ENCODE measurements at places on chromosomes 6 and 20.

DNA sequence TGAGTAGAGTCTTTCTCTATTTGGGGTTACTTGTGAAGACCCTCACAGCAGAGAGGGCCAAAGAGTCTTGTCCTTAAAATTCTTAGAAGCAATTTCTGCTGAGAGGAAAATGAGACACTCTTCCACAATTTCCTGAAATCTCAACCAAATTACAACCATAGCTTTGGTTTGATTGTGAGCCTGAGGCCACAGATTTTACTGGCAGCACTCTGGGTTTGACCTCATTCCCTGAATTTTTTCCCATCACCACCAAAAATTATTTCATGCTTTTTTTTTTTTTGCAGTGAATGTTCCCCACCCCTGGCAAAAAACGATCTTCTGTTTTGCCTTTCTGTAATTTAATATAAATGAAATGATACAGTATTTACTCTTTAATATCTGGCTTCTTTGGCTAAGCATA, 125.5 kb downstream of the THEMIS start:
- no peak for DNase-seq

- DNase-seq = no peak
Measured at GRCh38 chr20:34581341-34582184, 23.0 kb downstream of the MAP1LC3A start.

DNA sequence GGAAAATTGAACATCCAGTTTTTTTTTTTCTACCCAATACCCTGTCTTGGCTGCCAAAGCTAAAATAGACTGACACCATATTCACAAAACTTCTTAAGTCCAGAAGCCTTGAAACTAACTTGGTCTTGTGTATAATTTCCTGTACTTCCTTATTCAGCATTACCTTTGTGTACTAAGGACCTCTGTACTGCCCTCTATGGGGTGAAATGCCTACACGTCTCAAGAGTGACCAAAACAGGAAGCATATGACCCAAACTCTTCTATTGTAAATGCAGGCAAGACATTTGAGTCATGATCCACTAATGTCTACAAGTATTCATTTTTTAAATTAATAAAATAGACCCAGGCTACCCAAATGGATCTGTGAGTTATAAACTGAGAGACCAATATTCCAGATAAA, 50.4 kb downstream of the HMGCLL1 start:
- no peak for DNase-seq

- DNase-seq = no peak
Measured at GRCh38 chr6:48101290-48101689, 9.7 kb downstream of the PTCHD4 start.

DNA sequence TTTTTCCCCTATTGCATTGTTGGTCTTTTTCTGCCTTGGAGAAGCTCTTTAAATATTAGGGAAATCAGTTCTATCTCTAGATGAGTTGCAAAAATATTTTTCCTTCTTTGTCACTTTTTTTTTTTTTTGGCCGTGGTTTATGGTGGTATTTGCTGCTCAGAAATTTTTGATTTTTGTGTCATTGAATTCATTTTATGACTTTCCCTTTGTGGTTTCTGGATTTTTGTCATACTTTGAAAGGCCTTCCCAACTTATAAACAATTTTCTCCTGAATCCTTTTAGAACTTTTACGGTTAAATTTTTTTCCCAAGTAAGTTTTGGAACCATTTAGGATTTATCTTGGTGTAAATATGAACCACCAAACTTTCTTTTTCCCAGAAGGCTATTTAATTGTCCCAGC, 145.6 kb downstream of the GJA10 start:
- no peak for DNase-seq

DNA sequence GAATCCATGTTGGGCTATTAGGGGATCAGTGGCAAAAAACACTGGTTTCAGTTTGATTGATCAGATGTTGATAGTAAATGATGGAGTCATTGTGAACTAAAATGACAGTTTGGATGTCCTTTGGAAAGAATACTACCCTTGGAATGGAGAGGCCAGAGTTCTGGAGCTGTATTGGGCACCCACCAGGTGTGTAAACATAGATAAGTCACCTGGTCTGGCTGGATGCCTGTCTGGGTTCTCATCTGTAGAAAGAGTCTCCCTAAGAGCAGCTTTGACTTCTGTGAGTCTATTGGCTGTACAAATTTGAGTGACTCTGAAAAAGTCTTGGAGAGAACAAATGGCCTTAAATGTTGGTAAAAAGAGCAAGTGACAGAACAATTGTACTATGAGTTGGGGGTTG, 115.0 kb downstream of the SCP2D1 start:
- DNase-seq = no peak

GRCh38 chr20:52585333-52585732, 386.8 kb upstream of the TSHZ2 start:
- no peak for DNase-seq

- DNase-seq = no peak
Measured at GRCh38 chr6:1865585-1865984, 255.9 kb downstream of the FOXC1 start.

GRCh38 chr20:59933296-59933848, at the start of gene SYCP2:
Gene SYCP2 (minus strand): TSS chr20:59933637. CDS start chr20:59922413, 11,224 bp downstream.
- peak; percentile 63 for DNase-seq

DNA sequence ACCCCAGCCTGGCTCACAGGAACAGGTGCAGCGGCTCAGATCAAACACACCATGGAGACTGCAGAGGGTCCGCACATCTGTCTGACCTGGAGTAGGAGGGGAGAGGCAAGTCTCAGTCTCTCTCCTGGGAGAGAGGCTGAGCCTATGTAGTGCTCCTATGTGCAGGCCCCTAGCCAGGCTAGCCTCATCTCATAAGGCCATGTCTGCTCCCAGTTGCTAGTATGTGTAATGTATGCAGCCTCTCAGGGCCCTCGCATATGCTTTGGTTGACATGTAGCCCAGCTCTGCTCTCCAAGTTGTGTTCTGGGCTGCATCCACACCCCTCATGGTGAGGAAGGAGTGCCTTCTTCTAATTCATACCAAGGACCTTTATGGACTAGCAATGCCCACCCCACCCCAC, 11.8 kb downstream of the TNXB start:
- no peak for DNase-seq

DNA sequence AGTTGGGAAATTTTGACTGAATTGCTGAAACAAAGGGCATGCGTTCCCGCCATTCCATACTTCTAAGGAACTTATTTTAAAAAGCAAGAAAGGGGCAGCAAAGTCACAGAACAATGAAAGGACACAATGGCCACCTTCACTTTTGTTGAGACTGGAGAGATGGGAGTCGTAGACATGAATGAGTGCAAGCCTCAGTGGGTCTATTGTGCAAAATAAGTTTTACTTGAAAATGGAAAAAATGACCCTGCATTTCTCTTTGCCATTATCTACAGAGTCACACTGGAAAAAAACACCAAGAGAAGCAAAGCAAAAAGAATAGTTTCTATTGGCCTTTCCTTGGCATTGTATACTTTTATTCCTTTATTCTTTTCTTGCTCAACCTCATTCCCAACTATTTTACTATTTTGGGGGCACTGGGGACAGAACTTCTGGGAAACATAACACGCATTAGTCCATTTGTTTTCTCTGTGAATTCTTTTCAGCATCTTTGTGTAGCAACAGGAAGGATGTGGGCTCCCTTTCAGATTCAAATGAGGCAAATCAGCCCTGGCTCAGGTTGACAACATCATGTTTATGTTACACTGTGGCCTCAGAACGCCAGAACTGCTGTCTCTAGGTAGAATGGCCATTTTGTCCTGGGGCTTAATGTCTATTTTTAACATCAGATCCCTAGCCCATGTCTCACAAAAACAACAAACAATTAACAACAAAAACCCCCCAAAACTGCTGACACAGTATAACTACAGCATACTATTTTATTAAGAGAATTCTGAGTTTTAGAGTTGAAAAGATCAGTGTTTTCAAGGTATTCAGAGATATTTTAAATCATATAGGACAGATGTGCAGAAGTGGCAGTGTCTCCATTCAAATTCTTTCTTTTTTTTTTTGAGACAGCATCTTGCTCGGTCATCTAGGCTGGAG, 122.2 kb downstream of the FYN start:
- peak; percentile 80 for DNase-seq

DNA sequence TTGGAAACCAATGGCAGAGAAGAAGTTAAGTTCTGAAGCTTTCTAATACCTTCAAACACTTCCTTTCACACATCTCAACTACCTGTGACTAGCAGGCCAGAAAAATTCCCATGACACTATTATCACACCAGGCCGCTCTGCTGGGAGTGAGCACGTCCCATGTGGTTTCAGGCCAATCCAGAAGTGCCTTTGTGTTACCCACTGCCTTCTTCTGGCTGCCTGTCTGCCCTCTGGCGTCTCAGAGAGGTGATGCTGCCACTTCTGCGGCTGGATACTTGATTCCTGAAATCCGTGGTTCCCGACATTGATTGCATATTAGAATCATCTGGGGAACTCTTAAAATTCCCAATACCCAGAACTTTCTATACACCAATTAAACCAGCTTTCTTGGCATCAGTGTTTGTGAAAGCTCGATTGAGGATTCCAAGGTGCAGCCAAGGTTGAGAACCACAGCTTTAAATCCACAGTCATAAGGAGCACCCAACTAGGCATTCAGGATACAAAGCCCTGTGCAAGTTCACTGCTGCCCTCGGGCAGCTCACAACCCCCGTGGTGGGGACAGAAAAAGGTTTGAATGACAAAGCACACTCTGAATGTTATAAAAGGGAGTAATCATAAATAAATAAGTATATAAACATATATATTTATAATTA, 65.6 kb downstream of the STMND1 start:
- DNase-seq = no peak

GRCh38 chr6:25028328-25028727, 92.6 kb upstream of the RIPOR2 start:
- no peak for DNase-seq

- no peak for DNase-seq
Measured at GRCh38 chr6:36875250-36875633, 639 bp upstream of the PPIL1 start.

GRCh38 chr6:158284876-158285655, 27.2 kb upstream of the TULP4 start:
- DNase-seq = no peak

GRCh38 chr6:143196525-143197225, 136.0 kb downstream of the AIG1 start:
- DNase-seq = no peak

- no peak for DNase-seq
Measured at GRCh38 chr6:132270726-132271402, 130.4 kb downstream of the MOXD1 start.

DNA sequence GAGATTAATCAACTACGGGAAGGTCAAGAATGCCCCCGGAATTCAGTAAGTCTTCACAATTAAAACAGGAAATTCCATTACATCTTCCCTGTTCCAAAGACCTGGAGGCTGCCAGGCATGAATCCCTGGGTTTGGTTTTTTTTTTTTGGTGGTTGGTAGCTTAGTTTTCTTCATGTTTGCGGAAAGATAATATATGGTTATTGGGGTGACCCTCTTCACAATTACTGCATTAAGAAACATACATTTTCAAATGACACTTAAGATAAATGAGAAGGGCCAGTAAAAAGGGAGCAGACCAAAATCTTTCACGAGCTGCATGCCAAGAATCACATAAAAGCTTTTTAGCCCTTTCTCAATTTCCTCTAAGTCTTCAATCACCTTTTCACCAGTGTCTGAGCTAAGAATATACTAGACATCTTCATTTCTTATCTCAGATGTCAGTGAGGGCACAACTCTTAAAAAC, 64.0 kb downstream of the KIF13A start:
- no peak for DNase-seq

GRCh38 chr6:5453546-5453945, 192.2 kb downstream of the FARS2 start:
- no peak for DNase-seq

DNA sequence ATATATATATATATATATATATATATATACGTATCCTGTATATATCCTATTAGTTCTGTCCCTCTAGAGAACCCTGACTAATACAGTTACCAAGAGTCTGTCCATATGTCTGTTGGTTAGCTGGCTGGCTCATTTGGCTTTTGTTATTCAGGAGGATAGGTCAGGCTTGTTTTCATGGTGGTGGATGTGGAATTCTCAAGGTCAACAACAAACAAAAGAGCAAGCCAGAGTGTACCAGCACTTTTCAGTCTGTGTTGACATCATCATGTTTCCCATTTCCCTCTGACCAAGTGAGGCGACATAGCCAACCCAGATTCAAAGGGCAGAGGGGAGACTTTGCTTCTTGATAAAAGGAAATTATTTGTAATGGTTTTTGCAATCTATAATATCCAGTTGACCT, 88.5 kb upstream of the PTCHD4 start:
- no peak for DNase-seq

GRCh38 chr6:142721215-142721920, 223.6 kb downstream of the HIVEP2 start:
- no peak for DNase-seq

DNA sequence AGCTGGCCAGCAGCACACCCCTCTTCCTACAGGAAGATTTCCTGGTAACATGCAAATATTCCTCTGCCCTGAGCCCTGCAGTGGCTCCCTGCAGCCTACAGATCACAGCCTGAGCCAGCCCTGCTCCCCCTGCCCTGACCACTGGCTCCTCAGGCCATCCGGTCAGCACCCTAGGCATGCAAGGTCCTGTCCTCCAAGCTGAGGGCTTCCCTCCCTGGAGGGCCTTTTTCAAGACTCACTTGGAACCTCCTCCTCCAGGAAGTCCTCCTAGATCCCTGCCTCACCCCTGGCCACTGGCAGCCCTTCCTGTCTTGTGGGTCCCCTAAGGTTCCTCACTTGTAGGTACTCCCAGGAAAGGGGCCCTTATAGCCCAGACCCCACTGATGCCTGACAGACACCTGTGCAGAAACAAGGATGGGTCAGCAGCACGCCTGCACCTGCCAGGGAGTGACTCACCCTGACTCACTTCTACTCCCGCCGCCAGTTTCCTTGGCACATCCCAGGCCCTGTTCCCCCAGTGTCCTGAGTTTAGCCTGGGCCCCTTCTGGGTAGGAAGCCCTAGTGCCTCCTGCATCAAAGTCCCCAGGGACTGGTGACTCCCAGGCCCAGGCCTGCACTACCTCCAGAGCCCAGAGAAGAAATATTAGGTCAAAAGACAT, 3.2 kb downstream of the SLC4A11 start:
- no peak for DNase-seq

DNA sequence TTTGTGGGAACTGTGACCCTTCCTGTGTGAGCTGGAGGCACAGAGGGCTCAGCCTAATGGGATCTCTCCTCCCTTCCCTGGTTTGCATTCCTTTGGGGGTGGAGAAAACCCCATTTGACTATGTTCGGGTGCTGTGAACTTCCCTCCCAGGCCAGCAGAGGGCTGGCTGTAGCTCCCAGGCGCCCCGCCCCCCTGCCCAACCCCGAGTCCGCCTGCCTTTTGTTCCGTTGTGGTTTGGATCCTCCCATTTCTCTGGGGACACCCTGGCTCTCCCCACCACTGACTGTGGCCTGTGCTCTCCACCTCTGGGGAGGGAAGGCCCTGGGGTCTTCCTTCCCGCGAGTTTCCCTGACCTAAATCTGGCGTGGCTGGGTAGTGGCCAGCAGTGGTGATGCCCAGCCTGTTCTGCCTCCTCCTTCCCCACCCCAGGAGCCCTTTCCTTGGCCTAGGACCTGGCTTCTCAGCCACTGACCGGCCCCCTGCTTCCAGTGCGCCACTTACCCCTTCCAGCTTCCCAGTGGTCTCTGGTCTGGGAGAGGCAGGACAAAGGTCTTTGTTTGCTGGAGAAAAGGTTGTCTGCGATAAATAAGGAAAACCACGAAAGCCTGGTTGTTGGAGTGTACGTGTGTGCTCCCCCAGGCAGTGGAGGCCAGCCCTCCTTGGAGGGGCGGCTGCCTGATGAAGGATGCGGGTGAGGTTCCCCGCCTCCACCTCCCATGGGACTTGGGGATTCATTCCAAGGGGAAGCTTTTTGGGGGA, 4.9 kb downstream of the VEGFA start:
- peak; percentile 46 for DNase-seq

- DNase-seq = no peak
Measured at GRCh38 chr20:44151621-44152416, 35.2 kb downstream of the JPH2 start.

GRCh38 chr6:143726015-143726647, 48.4 kb downstream of the PHACTR2 start:
- no peak for DNase-seq
